Fibroblast of the aortic adventitia (primary cell): ENCODE measurements at places on chromosomes 4 and X. TPM values are rescaled to one million over a fixed set of nuclear protein-coding genes. Genes with fewer than 3 reads are reported as not detected.

The ADH1A gene
- 0.27 TPM in 1 of 2 replicates, not detected in the other for total RNA-seq

The SMIM10 gene
- 5.0 and 6.6 TPM in 2 replicates for total RNA-seq

The REELD1 gene
- total RNA-seq = not detected in 2 replicates

The TMPRSS11F gene
- not detected in 2 replicates for total RNA-seq

The SLC25A31 gene
- not detected in 2 replicates for total RNA-seq

The USP17L30 gene
- total RNA-seq = not detected in 2 replicates

The KIAA1210 gene
- not detected in 2 replicates for total RNA-seq

The GAGE12J gene
- not detected in 2 replicates for total RNA-seq
